ENCODE measurements at places on chromosomes 4 and X.

- DNase-seq = no peak
These were observed 33.3 kb upstream of the H2AZ1 start for GRCh38 chr4:99983289-99983943.

DNA sequence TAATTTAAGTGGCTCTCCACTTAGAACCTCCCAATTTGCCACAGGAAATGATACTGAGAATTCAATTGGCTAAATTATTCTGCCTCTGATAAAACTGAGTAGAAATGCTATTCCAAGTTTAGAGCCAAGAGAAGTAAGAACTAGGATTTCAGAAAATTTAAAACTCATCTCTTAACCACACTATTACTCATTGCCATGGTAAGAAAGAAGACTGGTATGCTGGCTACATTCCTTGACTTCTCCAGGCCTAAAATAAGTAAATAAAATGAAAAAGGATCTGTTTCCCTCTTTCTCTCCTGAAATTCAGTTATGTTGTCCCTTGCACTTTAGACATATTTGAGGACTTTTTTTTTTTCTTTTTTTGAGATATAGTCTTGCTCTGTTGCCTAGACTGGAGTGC, 23.3 kb downstream of the ZNF280C start:
- DNase-seq = no peak

DNA sequence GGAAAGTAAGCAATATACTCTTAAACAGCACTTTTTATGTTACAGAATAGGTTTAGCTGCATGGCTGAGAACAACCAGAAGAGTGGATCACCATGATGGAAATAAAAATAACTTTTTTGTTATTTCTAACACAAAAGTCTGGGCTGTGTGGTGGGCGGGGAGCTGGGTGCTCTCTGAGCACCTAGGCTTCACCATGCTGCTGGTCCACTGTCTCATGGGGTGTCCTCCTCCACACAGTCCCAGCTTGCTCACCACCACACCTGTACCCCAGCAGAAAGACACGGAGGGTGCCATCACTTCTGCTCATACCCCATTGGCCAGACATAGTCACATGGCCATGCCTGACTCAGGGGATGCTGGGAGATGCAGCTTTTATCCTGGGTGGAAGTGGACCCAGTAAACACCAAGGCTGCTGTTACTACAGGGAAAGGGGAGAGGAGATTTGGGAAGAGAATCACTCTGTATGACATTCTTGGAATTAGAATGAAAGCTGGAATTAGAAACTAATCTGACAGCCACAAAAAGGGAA, 45.0 kb downstream of the CPZ start:
- DNase-seq = no peak

DNA sequence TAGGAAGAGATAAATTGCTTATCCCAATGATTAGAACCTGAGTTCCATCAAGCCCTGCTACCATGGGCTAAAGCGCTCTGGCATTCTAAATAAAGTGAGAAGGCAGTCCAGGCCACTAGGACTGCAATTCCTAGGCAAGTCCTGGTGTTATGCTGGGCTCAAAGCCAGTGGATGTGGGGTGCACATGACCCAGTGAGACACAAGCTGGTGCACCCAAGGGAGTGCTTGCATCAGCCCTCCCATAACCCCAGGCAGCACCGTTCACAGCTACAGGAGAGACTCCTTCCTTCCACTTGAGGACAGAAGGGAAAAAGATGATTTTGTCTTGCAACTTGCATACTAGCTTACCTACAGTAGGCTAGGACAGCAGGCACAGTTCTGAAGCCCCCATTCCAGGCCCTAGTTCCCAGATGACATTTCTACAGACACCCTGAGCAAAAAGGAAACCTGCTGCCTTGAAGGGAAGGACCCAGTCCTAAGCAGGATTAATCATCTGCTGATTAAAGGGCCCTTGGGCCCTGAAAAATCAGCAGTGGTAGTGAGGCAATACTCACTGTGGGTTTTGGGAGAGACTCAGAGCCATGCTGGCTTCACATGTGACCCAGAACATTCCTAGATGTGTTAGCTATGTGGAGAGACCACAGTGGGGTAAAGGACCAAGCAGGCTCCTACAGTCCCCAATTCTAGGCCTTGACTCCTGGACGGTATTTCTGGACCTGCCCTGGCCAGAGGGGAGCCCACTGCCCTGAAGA, 77.8 kb downstream of the KLHL13 start:
- DNase-seq = no peak

DNA sequence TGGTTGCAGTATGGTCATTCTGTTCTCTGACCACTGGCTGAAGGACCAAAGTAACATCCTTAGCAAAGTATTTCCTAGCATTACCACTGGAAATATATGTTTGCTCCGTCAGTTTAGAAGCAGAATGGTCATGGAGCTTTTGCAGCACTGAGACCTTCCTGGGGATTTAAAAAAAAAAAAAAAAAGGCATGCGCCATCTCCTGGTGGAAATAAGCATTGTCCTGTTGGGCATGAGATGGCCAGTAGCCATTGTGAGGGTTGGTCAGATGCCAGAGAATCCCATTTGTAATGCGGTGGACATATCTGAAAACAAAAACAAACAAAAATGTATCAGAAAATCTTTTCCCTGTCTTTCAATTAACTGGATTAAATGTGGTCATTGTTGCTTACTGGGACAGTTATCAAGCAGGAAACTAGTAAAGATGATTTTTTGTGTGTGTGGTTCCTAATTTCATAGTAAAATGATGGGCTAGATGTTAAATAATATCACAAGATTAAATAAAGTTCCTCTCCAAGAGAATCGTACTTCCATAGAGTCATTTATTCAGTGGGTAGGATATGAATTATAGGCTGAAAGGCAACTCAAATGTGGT, 139.6 kb downstream of the SOWAHB start:
- no peak for DNase-seq

DNA sequence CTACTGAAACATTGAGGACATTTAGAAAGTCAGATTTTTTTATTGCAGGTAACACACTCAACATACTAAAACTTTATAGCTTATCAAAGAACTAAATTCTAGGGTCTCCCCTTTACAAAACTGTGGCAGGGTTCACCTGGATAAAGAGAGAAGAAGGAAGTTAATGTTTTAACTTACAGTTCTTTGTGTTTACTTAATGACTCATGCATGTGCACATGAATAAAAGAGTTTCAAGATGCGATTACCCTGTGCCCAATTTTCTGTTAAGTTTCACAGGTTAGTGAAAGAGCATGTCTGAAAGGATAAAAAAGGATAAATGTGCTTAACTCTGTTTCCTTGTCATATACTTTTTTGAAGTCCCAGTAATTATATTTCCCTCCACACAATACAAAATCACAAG, 16.8 kb downstream of the DCAF8L1 start:
- peak; percentile 27 for DNase-seq

GRCh38 chr4:127844601-127845116, 36.0 kb upstream of the PLK4 start:
- no peak for DNase-seq

GRCh38 chr4:146347822-146348221, 133.5 kb downstream of the REELD1 start:
- DNase-seq = no peak

- no peak for DNase-seq
These were observed 59.8 kb downstream of the ANK2 start for GRCh38 chr4:113109106-113109718.

- DNase-seq = no peak
These were observed 49.9 kb upstream of the MND1 start for GRCh38 chr4:153294631-153295030.

- DNase-seq = no peak
These were observed 1593.2 kb downstream of the C4orf33 start for GRCh38 chr4:130689181-130689580.

- peak; percentile 56 for DNase-seq
These were observed at the start of gene STOX2 for GRCh38 chr4:183905081-183905592. Gene STOX2 (plus strand): TSS chr4:183905307. CDS start chr4:183906791, 1,484 bp downstream.

GRCh38 chr4:94678896-94679295, 78.9 kb upstream of the BMPR1B start:
- DNase-seq = no peak

GRCh38 chr4:80685214-80685613, 345.3 kb upstream of the BMP3 start:
- DNase-seq = no peak

DNA sequence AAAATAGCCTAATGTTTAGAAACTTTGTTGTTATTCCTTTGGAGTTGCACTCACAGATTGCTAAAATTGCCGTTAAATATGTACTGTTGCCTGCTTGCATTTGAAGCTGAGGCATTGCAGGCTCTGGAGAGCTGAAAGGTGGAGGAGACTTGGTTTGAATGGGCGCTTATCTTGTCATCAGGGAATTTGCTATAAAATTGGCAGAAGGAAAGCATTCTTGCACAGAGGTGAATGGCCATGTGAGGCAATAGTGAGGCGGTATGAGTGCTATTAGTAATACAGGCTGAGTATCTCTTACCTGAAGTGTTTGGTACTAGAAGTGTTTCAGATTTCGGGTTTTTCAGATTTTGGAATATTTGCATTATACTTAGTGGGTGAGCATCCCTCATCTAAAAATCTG, 41.3 kb downstream of the TRAPPC11 start:
- DNase-seq = no peak
